ENCODE measurements at places on chromosomes 11 and 22.
A peak's percentile ranks its signal among the peaks of the same experiment; 100 is the strongest.

GRCh38 chr11:100824041-100824809 is 137.1 kb downstream of the ARHGAP42 start:
- no peak for DNase-seq

DNA sequence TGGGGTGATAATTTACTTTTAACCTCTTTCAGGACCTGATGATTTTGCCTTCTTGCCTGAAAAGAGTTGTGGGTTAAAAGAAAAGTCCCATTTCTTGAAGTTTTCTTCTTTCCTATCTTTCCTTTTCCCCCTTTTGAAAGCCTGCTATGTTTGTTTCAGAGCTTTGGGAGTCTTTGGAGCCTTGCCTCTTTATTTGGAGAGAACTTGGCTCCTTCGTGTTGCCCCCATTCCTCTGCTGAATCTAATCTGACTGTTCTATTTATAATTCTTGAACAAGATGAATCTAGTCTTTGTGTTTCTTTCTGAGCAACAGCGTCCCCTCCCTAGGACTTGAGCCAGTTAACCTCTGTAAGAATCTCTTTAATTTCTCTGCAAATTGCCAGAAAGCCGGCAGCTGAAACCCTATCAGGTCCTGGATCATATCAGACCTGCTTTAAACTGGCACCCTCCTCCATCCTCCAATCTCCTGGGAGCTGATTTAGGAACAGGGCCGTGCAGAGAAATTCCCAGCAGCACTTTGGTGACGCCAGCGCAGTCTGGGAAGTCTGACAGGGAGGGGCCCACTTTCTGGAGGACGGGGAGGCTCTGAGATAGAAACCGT is 289.1 kb upstream of the SORL1-AS1 start:
- DNase-seq = no peak

- DNase-seq = no peak
Measured at GRCh38 chr11:70720281-70720680, 322.0 kb downstream of the CTTN start.

GRCh38 chr11:125163431-125164063 is 1.0 kb upstream of the PKNOX2 start:
- no peak for DNase-seq

DNA sequence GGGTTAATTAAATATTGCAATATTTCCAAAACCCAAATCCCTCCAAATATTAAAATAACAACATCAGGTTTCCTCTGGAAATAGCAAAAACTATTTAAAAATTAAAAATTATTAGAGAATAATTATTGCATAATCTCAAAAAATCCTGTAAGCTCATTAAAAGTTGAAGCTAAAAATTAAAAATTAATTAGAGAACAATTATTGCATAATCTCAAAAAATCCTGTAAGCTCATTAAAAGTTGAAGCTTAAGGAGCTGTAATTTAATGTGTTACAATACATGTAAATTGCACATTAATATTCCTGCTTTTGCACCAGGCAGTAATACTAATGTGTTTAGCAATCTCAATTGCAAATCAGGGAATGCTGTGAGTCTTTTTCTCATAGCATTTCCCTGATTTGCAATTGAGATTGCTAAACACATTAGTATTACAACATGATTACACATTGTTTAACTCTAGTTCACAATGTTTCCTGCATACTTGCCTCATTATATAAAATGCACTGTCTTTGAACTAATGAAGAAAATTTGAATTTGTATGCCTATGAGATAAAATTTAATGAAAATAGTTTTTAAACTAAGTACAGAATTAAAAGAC is 247.7 kb downstream of the GUCY1A2 start:
- no peak for DNase-seq

- no peak for DNase-seq
Measured at GRCh38 chr11:313304-313786, 495 bp upstream of the IFITM1 start.

DNA sequence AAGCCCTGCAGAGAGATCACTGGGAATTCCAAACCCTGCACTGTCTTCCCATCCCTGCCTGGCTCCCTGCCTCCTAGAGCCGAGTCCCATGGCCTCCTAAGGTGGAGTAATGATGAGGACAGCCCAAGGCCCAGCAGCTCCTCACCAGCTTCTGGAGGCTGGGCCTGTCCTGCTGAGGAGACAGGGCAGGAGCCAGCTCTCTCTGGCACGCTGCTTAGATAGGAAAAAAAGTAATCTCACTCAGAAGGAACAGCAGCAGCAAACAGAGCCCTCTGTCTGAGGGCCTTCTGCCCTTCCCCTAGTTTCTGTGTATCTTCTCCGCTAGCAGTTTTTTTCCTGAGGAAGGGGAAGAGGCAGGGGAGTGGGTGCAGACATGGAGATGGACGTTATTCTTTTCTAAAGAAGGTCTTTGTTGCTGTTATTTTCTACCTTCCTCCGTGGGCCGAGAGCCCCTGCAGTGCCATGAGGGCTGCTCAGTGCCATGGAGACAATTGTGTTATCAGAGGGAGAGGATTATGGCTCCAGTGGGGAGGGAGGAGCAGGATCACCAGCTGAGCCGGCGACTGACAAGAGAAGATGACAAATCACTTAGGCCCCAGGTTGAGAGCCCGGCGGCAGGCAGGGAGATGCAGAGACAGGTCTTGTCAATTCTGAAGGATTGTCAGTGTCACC is 315.3 kb downstream of the BUD13 start:
- no peak for DNase-seq

GRCh38 chr22:27107386-27107785 is 450.0 kb downstream of the MIAT start:
- DNase-seq = no peak

GRCh38 chr22:29394931-29395581 is 6.7 kb upstream of the AP1B1 start:
- DNase-seq = peak; percentile 35

DNA sequence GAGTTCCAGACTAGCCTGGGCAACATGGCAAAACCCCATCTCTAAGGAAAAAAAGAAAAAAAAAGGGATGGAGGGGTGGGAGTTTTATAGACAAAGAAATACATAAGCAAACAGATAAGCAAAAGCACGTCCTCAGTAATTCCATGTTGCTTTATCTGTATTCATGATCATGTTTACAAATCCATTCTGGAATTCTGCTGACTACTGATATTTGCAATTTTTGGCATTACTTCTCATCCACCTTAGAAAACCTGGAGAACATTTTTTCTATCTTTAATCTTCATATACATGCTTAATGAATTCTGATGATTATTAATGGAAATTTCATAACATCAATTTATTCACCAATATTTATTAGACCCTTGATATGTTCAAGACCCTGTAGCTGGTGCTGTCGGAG is 1.7 kb upstream of the FDX1 start:
- DNase-seq = no peak

- DNase-seq = no peak
Measured at GRCh38 chr11:76672431-76673175, 2.1 kb upstream of the LRRC32 start.

DNA sequence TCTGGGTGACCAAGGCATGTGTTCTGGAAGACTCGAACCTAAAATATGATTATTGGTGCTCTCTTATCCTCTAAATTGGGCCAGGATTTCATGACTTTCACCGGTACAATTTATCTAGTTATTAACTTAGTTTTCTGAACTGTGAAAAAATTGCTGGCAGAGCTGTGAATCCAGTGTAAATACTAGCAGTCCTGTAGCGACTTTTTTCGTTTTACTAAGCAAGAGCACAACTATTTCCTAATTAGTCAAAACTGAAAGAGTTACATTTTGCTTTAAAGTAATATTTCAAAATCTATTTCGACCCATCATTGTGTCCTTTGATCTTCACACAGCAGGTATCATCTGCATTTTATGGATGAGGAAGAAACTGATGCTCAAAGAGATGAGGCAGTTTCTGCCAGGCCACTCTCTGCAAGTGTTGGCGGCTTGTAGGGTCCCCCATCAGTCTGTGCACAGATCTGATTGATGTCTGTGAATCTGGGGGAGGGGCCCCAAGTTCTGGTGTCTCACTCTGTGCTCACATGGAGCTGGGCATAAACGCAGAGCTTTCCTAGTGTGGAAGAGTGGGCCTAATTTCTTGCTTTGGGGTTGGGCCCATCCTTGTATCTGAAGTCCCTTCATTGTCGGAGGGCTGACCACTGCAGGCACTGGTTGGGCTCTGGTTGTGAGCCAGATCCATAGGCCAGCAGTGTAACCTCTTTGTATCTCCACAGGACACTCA is 1.4 kb upstream of the TRMT2A start:
- DNase-seq = no peak

GRCh38 chr22:28198692-28199091 is 279.6 kb upstream of the PITPNB start:
- DNase-seq = no peak

DNA sequence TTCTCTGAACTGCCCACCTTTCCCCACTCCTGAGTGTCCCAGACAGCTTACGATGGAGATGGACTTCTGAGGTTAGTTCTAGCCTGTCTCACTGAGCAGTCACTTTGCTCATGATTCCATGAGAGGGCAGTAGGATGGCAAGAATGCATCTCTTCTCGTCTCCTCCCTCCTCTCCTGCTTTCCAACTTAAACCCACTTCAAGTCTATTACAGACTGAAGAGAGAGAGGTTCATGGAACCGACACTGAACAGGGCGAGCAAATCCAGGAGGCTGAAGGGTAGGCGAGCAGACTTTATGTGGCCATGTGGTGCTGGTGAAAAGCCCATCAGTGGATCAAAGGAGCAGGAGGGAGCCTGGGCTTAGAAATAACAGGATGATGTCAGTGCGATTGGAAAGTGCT is 38.6 kb downstream of the CEP164 start:
- DNase-seq = no peak

DNA sequence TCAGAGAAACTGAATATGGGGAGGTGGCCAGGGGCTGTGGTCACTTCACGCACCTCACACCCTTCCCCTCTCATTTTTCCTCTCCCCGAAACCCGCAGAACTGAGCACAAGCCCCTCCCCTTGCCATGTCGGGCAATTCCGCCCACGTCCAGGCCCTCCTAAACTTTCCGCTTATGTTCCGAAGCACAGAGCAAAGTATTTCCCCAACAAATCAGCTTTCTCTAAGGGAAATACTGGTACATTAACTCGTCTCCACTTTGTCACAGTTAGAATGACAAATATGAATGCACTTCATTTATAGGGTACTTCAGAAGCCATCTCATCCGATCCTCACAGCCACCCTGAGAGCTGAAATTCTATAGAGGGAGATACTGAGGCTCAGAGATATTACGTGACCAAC is 94.7 kb upstream of the TMEM45B start:
- DNase-seq = no peak

DNA sequence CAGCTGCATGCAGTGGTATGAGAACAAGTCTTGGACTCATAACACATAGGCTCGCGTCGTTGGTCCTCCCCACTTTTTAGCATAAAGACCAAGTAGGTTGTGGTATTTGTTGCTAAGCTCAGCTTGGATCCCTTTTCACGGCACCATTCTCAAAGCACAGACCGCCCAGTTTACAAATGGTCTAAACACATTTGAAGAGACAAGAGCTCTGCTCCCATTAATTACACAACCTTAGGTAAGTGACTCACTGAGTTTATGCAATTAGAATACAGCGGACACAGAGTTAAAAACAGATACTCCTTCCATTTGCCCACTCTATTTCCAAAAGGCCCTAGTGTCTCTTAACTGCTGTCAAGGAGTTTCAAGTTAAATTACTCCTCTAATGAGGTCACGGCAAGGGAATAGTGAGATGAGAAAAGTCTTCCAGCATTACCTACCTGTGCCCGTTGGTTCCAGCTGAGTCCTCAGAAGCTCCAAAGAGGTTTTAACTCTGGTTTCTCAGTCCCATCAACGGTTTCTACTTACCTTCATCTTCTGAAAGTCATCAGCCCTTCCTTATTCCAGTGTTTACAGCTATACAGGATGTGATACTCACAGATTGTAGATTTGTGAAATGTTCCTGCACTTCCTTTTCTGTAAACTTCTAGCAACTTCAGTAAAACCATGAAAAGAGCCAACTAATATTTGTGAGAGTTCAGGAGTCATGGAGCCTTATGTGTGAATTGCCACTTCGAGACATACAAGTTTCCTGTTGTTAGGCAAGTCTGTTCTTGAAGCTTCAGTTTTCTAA is at the start of gene MS4A6A:
Gene MS4A6A, minus strand, starts transcription at position 543 of the 790 bp plus-strand sequence. CDS start 1,356 bp downstream, outside the sequence.
- DNase-seq = no peak

DNA sequence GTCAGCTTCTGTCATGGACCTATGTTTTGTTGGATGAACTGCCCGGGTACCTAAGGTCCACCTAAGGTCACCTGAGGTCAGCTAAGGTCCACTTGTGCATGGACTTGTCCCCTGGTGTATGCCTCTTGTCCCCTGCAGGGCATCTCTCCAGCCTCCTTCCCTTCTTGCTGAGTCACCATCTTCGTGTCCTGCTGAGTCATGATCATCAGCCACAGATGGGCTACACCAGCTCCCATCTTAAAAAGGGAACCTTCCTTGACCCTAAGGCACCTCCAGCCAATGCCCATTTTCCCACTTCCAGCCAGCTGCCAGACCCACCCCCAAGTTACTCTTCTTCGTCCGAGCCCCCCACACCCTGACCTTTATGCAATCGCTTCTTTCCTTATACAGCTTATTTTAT is 544.9 kb downstream of the TBC1D22A start:
- no peak for DNase-seq

DNA sequence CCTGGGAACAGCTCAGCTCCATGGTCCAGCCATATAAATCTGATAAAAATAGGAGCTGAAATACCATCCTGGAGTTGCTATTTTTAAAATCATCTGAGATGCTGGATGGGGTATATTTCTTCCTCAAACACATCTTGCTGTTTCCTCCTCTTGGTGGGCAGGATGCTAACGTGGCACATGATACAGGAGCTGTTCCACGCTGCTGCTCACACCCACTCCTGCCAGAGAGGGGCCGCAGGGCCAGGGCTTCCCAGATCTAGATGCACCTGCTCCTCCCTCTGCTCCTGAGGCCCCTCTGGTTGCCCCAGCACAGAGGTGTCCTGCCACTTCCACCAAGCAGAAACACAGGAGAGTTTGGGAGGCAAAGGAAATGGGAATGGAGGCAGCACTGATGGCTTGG is 3.3 kb upstream of the ST3GAL4 start:
- DNase-seq = no peak

DNA sequence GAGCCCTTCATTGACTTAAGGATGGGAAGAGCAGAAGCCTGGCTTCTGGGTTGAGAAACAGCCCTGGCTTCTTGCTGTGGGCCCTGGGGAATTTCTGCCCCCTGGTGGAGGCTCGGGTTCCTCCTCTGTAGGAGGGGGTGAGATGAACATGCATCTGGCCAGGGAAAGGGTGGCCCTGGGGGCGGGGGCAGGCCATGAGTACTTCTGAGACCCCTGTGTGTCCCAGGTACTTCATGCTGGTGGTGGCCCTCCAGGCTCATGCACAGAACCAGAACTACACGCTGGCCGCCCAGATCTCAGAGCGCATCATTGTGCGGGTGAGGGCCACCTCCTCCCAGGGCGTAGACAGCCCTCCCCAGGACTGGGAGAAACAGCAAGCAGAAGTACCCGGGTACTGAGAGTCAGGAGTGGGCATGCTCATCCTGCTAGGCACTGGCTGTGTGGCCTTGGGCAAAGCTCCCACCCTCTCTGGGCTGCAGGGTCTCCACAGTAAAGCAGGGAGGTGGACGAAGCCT is 15.8 kb downstream of the TMEM258 start:
- no peak for DNase-seq

Measured in activated T-helper 1 cell treated with anti-CD3 and anti-CD28 coated beads, Interleukin-2, amount 50 U/mL, for 16 hours (primary cell).